Head of caudate nucleus (tissue), 42 donors: ENCODE measurements at places on chromosomes 2 and 18.

- DNase-seq: no peak
These were observed 132.8 kb upstream of the CTDP1 start for GRCh38 chr18:79546781-79547272.

DNA sequence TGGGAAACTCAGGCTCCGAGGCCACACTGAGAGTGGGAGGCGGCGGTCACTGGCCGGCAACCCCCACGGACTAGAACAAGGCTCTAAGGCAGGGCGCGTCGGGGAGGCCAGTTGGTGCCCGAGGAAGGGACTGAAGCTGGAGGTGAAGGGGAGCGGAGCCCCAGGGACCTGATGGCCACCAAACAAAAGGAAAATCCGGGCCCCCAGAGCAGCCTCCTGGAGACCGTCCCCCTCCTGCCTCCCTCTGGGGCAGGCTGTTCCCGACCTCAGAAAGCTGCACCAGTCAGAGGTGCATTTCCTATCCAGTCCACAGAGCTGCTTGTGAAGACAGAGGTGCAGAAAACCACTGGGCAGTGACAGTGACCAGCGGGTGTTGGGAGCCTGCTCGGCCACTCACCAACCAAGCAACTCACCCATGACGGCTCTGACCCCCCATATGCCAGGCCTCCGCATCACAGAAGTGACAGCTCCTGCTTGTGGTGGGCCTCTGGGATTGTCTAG, 172.7 kb downstream of the TWIST2 start:
- DNase-seq: no peak

DNA sequence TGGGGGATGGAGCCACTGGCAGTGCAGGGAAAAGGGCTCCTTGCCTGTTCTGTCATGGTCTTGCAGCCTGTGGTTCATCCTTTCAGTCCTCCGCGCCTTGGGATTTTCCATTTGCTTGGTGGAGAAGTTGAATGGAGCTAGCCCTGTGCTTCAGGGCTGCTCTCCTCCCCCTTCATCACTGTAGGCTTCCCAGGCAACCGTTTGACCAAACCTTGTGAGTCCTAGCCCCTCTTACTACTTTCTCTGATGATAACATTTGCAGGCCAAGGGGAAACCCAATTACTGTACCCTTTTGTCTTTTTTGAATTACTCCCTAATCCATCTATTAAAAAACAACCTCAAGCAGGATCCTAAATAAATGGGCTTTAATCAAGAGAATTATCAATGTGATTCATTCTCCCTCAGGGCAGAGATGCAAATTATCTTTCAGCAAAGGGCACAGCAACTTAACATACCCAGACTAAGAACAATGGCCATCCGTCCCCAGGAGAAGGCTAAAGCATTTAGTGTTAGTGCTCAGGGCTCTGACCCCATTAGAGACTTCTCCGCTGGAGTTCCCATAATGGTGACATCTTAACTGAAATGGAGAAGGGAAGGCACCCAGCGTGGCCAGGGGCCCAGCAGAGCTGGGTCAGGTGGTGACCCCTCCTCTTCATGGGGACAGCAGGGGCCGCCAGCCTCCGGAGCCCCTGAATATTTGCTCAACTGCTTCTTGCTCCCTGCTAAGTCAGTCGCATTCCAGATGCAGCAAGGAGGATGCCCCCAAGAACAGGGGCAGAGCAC, 40.7 kb downstream of the RHOB start:
- peak; percentile 39 for DNase-seq

- DNase-seq: no peak
These were observed 111.1 kb downstream of the TTC27 start for GRCh38 chr2:32738939-32739338.

DNA sequence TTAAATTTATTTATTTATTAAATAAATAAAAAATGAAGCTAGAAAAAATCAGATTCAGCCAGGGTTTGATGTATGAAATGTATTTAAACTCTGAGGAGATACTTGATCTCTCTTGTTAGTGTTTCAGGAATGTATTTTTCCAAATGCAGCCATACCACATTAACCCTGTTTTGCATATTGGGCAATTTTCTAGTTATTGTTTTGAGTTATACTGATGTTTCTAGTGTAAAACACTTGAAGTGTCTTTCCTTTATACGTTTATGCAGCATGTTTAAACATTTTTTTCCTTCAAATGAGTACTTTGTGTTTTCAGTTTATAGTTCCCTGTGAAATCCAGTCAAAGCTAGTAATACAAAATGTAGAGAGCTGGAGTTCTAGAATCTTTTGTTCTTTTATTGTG, 69.9 kb downstream of the WDR7 start:
- no peak for DNase-seq

DNA sequence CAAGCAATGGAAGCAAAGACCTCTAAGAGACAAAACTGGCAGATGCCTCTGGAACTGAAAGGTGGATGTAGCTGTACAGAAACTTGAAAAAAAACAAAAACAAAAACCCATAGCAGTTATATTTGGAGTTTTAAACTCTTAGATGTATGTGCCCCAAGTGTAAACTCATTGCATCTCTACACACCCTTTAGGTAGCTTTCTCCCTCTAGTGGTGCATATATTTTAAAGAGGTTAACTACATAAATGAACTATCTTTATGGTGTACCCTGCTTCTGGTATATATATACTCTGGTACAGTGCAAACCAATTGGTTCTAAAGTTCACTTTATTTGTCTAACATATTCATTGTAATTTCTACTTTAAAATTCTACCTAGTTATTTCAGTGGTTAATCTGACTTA, 518.2 kb downstream of the NRXN1 start:
- no peak for DNase-seq

DNA sequence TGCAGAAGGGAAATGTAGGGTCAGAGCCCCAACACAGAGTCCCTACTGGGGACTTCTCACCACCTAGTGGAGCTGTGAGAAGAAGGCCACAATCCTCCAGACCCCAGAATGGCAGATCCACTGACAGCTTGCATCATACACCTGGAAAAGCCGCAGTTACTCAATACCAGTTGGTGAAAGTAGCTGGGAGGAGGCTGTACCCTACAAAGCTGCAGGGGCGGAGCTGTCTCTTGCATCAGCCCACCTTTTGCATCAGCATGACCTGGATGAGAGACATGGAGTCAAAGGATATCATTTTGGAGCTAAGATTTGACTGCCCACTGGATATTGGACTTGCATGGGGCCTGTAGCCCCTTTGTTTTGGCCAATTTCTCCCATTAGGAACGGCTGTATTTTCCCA, 237.3 kb downstream of the CALCRL start:
- DNase-seq: no peak

- DNase-seq: no peak
These were observed 45.5 kb downstream of the OSR1 start for GRCh38 chr2:19312949-19313348.

GRCh38 chr2:127261804-127262406, 32.0 kb downstream of the ERCC3 start:
- no peak for DNase-seq

DNA sequence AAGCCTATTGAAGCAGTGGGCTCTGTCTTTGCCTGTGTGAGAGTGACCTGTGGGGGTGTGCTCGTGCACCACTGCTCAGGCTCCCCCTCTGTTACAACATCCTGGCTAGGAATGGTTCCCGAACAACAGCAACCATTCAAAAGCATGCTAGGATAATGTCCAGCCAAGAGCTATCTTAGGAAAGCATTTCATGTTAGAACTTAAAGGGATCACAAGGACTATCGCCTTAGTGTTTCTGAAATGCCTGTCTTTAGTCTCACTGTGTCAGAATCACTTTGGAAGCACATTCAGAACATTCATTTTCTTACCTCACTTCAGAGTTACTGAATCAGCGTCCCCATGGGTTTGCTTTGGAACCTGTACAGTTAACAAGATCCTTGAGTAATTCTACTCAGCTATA, 134.9 kb upstream of the DSEL start:
- no peak for DNase-seq

GRCh38 chr2:105933906-105934305, 189.2 kb downstream of the NCK2 start:
- DNase-seq: no peak

DNA sequence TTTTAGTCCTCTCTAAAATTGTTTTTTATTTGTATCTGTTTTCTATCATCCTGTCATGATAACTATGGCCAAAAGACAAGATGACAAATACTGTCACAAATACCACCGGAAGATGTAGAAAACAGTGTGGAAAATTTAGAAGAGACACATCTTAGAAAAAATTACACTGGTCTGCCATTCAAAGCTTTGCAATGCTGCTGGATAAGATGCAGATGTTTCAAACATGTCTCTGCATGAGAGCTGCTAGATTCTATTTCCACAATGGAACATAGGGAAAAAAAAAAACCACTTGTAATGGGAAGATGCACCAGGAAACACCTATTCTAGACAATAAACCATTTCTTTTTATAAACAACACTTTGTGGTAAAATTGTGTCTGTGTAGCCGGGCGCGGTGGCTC, 5.8 kb upstream of the TAF1B start:
- no peak for DNase-seq

GRCh38 chr2:105111365-105112150, 73.7 kb downstream of the MRPS9 start:
- DNase-seq: no peak

- DNase-seq: no peak
These were observed 1.1 kb downstream of the TTL start for GRCh38 chr2:112483042-112483473.

GRCh38 chr2:241810307-241811200, 1.6 kb downstream of the NEU4 start:
- DNase-seq: peak; percentile 56

DNA sequence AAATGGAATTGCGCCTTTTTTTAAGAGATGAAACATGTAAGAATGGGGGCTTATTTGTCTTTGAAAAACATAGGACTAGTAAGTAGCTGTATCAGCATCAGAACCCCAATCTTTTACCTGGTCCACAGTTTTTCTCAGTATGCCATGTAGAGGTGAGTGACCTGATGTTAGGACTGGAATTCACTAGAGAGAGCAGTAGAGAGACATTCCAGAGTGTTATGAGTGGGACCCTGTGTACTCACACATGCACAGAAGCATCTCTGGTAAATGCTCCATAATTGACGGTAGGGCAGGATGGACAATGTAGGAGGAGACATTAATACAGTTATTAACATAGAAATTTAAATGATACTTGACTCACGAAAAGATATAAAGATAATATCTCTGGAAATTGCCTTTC, 1.4 kb upstream of the GALNT13 start:
- no peak for DNase-seq

- DNase-seq: no peak
These were observed 8.3 kb downstream of the MAT2A start for GRCh38 chr2:85547089-85547858.

DNA sequence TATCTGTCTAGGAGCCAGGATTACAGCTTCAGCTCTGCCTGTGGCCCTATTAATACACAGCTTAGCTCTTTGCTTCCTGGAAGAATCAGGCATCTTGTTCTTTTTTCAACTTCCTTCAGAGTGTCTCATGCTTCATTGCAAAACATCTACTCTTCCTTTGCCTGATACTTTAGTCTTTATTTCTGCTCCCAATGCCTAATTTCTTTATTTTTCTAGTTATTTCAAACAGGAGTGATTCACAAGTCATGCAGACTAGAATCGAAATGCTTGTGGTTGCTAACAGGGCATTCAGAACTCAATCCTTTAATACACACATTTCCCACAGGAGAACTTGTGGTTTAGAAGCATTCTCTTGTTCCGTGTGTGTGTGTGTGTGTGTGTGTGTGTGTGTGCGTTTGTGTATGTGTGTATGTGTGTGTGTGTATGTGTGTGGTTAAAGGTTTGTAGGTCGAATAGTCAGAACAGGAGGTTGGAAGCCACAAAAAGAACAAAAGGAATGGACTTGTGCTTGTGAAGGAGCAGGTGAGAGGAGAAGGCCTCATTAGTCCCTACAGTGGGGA, 28.3 kb upstream of the INSIG2 start:
- no peak for DNase-seq

DNA sequence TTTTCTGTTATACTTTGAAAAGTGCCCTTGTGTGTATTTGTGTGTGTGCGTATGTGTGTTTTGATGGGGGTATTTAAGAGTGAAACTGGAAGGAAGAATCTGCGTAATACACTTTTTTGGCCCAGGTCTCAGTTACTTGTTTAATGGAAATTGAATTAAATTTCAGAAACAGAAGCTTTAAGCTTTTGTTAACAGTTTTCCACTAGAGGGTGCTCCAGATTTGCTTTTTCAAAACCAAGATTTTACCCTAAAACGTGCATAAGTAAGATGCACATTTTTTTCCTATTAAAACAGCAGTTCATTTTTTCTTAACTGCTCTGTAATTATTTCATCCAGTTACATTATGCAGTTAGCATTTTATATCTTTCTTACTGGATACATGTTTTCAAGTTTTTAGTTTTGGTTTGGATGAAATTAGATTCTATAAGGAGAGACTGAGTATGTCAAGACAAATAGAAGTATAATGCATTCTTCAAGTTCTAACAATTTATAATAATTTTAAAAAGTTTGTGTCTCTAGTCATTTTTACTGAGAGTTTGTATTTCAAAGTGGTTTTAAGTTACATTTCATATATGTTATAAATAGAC, 97.2 kb downstream of the PIK3C3 start:
- DNase-seq: no peak

- DNase-seq: no peak
These were observed 255.8 kb downstream of the CYP26B1 start for GRCh38 chr2:71891719-71892422.

DNA sequence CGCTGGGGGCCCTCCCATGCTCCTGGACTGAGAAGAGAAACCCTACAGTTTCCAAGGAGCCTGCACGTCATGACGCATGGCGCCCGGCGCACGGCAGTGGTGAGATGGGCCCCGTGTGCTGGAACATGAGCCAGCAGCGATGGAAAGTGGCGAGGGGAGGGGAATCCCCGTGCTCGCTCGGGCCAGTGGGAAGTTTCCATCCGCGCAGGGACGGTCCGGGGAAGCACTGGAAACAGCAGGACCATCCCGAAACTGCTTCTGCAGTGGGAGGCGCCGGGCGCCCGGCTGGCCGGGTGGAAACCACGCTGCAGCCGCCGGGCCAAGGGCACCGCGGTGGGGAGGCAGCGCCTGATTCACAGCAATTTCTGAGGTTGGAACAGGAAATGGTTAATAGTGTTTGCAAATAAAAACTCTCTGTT, 4.9 kb upstream of the PDCD1 start:
- no peak for DNase-seq

DNA sequence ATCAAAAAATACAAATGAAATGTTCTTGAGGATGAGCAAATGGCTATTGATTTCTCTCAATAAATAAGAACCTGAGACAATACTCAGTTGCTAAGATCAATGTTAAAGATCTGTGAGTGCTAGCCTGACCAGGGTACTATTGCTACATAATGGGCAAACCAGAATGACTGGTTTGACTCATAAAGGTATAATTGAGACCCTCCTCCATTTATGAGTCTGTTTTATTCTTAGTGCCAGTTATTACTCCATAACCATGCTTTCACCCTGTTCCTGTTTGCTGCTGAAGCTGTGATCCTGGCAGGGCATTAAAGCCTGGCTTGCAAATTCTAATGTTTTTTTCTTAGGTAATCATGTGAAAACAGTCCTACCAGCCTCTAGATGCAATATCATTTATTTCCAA, 56.6 kb upstream of the PPM1B start:
- no peak for DNase-seq
